ENCODE measurements at places on chromosomes 3 and 15.

DNA sequence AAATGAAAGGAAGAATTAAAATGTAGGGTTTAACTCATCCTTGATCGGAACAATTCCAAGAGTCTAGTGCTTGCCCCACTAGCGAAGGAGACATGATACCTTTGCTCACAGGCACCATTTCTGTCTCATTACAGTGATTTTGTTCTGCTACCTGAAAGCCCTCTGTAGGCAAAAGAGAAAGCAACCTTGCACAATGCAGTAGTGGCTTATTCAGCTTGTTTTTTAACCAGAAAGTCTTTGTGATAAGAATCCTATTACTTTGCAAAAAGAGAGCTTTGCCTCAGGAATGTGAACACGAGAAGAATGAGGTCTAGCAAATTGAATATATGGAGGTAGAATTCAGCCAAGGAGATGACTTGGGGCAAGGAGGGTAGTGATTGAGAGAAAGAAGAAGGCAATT, 684.4 kb downstream of the GRM7 start:
- DNase-seq = no peak

DNA sequence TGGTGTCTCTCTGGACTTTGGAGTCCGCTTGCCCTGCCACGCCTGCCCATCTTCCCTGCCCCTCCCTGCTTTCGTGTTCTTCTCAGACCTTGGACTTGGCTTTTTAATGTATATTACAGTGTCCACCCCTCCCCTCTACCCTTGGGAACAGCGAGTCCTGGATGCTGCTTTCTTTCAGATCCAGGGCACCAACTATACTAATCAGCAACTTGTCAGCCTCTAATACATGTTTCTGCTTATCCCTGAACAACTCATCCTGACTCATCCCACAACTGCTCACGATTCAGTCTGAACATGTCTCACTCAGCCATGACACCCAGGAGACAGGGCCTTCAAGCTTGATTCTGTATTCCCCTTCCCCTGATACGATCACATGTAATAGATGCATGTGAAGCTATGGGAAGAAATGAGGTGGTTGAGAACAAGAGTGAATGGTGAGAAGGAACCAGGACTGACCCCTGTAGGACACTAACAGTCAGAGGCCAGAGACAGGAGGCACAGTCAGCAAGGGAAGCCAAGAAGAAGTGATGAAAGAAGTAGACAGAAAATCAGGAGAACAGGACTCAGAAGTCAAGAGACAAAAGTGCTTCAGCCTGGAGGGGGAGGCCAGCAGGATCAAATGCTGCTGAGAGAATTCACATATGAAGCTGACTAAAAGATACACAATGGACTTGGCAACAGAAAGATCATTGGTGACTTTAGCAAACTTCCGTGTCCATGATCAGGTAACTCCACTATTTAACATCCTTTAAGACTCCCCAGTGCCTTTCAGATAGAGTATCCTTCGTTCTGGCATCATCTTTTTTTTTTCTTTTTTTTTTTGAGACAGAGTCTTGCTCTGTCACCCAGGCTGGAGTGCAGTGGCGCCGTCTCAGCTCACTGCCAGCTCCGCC, 35.4 kb downstream of the BCL2L10 start:
- no peak for DNase-seq

- no peak for DNase-seq
Measured at GRCh38 chr3:109774108-109774507, 436.8 kb upstream of the DPPA4 start.

- no peak for DNase-seq
Measured at GRCh38 chr3:42855547-42856380, 19.9 kb downstream of the CYP8B1 start.

- DNase-seq = no peak
Measured at GRCh38 chr3:196712514-196713413, 587 bp downstream of the PIGX start.

Data from GM19239 (cell line).